Foreskin keratinocyte (primary cell): ENCODE measurements at places on chromosomes 2 and 18.

DNA sequence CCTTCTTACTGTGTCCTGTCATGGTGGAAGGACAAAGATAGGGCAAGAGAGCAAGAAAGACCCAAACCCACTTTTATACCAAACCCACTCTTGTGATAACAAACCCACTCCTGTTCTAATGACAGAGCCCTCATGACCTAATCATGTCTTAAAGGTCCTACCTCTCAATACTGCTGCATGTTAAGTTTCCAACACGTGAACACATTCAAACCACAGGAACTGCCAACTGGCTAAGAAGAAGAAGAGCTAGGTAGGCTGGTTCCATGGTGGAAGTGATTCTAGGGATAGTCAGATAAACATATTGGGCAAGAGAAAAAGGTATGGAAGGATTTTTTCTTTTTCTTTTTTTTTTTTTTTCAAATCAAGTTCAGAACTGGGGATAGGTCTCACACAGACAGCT, 22.0 kb downstream of the CTLA4 start:
- no peak for DNase-seq

DNA sequence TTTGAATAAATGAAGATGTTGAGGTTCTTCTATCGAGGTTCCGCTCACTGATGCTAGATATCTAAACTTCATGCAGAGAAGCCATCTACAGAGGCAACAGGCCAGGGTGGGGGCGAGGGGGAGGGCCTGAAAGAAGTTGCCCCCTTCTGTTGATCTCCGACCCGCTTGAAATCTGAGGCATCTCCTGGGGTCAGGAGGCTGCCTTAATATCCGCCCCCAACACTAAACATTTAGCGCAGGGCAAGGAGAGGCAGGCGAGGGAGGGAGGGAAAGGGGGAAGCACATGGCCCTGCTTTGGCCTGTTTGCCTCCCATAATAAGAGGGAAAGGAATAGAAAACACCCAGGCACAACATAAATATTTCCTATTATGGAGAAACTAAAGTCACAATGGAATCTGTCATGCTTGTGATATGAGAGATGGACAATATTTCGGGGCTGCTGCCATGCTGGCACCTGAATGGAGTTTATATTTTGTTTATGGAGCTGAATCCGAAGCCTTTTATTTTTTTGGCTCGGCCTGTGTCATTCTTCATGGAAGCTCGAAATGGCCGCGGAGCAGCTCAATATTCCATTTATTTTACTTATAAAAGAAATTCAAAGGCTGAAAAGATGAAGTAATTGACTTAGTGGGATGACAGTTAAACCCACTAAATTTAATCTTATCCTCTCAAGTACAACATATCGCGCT, 221.1 kb downstream of the INSIG2 start:
- DNase-seq = peak; percentile 0

DNA sequence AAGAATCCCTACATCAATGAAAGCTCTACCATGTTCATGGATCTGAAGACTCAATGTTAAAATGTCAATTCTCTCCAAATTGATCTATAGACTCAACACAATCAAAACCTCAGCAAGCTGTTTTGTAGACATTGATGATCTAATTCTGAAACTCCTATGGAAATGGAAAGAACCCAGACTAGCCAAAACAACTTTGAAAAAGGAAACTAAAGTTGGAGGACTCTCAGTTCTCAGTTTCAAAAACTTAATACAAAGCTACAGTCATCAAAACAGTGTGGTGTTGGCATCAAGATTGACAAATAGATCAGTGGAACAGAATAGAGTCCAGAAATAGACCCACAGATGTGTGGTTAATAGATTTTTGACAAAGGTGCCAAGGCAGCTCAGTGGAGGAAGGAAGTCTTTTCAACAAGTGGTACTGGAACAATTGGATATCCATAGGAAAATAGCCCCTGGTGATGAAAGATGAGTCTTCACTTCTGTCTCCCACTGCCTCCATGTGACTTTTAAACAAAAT, 30.4 kb downstream of the LBH start:
- no peak for DNase-seq

DNA sequence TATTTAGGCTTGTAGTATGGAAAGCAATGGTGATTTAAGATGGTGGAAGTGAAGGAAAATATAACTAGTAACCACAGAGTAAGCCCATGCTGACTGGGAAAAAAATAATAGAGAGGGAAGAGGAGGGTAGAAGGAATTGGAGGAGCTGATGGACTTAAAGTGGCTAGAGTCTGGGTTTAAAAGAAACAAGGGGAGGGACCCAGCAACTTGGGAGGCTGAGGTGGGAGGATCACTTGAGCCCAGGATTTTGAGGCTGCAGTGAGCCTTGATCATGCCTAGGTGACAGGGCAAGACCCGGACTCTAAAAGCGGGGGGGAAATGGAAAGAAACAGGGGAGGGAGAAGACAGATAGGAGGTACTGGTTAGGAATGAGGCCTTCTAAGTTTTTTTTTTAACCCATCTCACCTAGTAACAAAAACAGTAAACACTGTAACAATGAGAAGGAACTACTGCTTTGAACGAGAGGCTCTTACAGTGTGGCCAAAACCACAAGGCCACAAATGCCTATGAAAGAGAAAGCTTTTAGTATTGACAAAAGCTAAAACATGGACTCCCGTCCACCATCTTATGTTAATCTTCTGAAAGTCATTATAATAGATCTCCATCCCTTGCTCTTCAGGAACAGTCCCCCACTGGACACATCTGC, 26.6 kb downstream of the METTL8 start:
- DNase-seq = no peak

GRCh38 chr2:215499331-215499730, 63.5 kb upstream of the FN1 start:
- DNase-seq = no peak

DNA sequence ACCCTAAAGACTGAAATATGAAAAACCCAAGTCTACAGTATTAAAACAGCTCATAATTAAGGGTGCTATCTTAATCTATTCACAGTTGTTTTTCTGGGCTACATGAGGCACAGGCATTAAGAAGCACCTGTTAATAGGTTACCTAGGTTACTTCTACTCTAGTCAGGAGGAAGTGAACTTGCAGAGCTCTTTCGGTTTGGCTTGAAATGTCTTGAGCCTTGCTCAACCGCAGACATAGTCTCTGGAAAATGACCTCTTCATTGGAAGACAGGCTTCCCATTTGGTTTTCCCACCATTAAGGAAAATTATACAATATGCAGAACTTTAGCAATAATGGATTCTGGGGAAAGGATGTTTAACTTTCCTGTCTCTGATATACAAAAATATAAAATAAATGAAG, 142.3 kb upstream of the KCNJ3 start:
- no peak for DNase-seq

GRCh38 chr18:424668-425067, 75.8 kb downstream of the COLEC12 start:
- DNase-seq = no peak

- DNase-seq = no peak
These were observed 741.1 kb upstream of the SALL3 start for GRCh38 chr18:78238404-78239089.

GRCh38 chr2:104321116-104321795, 532.7 kb upstream of the POU3F3 start:
- no peak for DNase-seq

- DNase-seq = no peak
These were observed 139.3 kb downstream of the SETBP1 start for GRCh38 chr18:44819944-44820510.

GRCh38 chr2:76169276-76170008, 458.7 kb upstream of the GCFC2 start:
- no peak for DNase-seq

DNA sequence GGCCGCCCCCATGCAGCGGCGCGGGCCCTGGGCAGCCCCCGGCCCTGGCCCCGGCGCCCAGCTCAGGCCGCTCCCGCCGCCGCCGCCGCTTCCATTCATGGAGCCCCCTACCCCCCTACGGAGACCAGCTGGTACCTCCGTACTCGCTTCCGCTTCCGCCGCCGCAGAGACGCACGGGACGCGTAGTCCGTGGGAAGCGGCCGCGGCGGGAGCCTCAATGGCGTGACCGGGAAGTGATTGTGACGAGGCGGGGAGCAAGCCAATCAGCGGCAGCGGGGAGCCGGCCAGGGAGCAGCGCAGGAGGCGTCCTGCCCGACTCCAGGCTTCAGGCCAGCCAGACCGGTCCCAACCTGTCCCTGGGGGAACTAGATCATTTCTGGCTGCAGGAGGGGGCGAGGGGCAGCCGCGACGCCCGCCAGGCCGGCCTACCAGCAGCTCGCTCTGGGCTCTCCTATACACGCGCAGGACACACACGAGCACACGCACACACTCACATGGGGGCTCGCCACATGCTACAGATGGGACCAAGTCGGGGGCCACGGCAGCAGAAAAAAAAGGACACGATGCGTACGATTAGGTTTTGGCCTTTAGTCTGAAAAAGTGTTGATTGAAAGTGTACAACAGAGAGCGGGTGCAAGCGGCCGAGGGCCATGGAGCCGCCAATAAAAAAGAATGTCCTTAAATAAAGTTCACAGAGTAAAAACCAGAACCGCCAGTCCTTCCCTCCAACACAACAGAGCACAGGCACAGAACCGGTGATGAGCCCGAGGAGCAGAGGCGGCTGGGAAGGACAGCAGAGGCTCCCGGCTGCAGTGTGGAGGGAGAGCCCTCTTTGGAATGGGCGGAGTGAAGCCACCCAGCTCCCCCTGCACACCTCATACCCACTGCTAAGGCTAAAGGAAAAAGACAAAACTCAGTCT, at the start of gene ZNF513:
ZNF513 (minus strand) TSS at position 109 of the 920 bp plus-strand sequence. CDS start 208 bp downstream, outside the sequence.
- DNase-seq = peak; percentile 84

DNA sequence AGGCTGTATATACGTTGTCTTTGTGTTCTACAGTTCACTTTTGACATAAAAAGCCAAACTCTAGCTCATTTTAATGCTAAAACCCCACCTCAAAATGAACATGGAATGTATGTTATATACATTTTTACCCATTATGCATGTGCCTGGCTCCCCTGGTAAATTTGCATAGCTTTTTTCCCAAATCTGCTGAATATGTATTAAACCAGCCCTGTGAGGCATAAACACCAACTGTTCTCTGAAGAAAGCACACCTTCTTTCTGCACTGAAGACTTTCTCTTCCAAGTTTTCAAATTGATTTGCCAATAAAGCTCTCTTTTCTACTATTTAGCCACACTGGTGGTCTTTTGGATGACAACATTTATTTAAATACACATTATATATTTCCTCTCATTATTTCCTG, 549.4 kb downstream of the TRIB2 start:
- DNase-seq = no peak

GRCh38 chr18:66749030-66749429, 145.1 kb upstream of the CDH19 start:
- DNase-seq = no peak

- no peak for DNase-seq
These were observed 80.3 kb downstream of the SLC25A12 start for GRCh38 chr2:171813729-171814128.
